ENCODE measurements at places on chromosomes 5 and 9. TPM values are rescaled to one million over a fixed set of nuclear protein-coding genes. Genes with fewer than 3 reads are reported as not detected.

NKD2 gene
- 0.32 TPM for total RNA-seq

PCDHB9 gene
- 1.8 TPM for total RNA-seq

HTR4 gene
- total RNA-seq: not detected

LHX2 gene
- 0.63 TPM for total RNA-seq

TTC23L gene
- total RNA-seq: 0.69 TPM

GRCh38 chr5:177232761-177233160, 70.8 kb downstream of the RAB24 start:
- peak; percentile 27 for DNase-seq

- peak; percentile 66 for DNase-seq
These were observed 78.3 kb upstream of the HSPA9 start for GRCh38 chr5:138653502-138653901.

DNA sequence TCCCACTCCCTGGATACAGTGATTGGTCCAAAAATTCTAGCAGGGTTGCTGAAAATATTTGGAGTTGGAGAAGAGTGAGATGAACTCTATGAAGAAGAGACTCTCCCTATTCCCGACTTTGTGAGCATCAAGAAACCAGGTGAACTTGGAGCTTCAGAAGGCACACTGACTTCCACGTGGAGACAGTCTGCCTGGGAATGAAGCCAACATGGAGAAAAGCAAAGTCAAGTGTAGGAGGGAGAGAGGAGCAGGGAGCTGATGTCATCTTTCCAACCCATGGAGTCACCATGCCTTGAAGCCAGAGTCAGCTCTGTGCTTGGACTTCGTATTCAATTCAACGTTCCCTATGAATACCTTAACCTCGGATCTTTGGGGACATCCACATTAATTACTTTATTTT, 125.1 kb downstream of the NPR3 start:
- no peak for DNase-seq

- peak; percentile 43 for DNase-seq
These were observed 9.0 kb downstream of the CD274 start for GRCh38 chr9:5459289-5459829.
